ENCODE measurements at places on chromosomes 13 and 19.

DNA sequence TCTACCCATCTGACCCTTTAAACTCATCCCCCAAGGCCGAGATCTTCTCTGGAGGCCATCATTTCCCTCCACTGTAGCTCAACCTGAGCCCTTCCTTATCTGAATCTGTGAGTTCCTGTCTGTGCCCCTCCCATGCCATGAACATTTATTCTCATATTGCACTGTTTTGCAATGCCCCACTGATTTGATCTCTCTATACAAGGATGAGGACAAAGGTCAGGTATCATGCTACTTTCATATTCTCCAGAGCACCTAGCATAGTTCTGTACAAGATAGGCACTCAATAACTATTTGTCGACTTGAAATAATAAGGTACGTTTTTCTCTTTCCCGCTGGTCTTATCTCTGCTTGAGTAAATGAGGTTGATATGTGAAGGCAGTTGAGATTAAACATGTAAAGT is 135.5 kb downstream of the KLF5 start:
- DNase-seq = no peak

GRCh38 chr13:75352641-75353327 is 129.2 kb downstream of the TBC1D4 start:
- no peak for DNase-seq

- no peak for DNase-seq
Measured at GRCh38 chr19:28046932-28047331, 1166.0 kb downstream of the UQCRFS1 start.

GRCh38 chr19:13920524-13920923 is 14.5 kb downstream of the CC2D1A start:
- DNase-seq = no peak

DNA sequence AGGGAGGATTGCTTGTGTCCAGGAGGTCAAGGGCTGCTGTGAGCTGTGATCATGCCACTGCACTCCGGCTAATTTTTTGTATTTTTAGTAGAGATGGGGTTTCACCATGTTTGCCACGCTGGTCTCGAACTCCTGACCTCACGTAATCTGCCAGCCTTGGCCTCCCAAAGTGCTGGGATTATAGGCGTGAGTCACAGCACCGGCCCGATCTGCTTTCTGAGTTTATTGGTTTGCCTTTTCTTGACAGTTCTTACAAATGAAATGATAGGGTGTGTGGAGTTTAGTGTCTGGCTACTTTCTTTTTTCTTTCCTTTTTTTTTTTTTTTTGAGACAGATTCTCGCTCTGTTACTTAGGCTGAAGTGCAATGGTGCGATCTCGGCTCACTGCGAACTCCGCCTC is 848 bp downstream of the C19orf44 start:
- DNase-seq = no peak

GRCh38 chr13:106532111-106532929 is 3.1 kb downstream of the EFNB2 start:
- no peak for DNase-seq

DNA sequence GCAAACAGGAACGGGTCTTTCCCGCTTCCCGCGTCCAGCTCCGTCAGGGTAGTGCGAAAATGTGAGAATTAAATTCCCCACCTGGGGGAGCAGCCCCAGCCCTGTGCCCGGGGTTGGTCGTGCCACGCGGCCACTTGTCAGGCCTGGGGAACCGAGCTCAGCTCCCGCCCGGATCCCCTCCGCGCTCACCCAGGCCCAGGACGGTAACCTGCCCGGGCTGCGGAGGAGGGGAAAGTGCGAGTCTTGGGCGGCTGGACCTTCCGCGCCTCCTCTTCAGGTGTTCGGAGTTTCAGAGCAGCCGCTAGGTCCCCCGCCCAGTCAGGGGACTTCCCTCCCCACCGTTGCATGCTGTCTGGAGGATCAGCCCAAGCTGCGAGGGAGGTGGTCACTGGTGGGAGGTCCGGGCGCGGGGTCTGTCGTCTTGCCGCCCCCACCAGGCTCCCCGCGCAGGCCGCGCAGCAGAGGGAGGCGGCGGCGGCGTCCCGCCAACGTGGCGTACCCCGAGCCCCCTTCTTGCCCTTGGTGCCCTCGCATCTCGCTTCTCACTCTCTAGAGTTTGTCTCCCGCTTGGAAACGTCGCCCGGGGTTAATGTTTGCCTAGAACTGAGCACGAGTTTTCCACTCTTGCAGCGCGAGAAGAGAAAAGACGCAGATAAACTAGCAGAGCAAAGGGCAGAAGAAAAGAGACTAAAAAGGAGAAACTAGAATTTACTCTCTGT is 8.1 kb downstream of the URAD start:
- DNase-seq = no peak

DNA sequence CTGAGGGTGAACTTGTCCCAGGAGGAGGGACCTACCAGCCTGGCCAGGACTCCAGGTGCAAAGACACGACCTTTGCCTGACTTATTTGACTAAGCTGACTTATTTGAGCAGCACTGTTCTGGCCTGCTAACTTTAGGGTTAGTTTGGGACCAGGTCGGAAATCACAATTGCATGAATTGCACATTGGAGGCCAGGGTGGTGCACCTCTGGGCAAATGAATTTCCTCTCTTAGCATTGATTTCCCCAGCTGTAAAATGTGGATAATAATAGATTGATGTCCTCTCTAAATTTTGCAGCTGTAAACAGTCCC is 1.4 kb upstream of the BST2 start:
- no peak for DNase-seq

DNA sequence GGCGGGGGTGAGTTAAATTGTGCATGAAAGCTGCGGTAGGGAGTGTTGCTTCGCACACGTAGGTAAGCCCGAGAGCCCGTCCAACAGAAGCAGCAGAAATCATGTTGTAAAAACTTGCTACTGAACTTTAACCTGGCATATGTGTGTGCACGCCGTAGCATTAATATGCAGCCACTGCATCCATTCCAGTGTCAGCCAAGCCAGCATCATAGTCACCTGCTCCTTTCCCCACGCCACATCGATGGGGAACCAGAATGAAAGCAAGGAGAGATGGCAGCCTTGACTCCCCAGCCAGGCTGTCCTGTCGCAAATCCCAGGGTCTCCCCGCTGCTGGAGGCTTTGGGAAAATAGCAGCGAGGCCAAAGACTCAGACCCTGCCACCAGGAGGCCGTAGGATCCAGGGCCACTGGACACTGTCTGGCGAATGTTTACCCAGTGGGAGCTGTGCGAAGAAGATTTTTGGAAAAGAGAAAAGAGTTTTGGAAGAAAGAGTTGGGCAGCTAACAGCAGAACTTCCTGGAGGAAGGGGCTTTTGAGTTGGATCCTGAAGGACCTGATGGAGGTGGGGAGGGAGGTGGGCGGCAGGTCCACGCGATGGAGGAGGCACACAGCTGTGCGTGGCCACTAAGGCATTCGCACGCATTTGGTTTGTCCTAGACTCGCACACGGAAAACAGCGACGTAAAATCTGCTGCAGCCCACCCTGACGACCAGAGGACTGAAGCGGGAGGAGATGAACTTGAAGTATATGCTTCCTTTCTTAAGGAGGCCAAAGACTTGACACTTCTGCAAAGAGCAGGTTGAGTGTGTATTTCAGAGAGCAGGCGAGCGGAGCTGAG is 48.7 kb upstream of the RANBP3 start:
- no peak for DNase-seq

DNA sequence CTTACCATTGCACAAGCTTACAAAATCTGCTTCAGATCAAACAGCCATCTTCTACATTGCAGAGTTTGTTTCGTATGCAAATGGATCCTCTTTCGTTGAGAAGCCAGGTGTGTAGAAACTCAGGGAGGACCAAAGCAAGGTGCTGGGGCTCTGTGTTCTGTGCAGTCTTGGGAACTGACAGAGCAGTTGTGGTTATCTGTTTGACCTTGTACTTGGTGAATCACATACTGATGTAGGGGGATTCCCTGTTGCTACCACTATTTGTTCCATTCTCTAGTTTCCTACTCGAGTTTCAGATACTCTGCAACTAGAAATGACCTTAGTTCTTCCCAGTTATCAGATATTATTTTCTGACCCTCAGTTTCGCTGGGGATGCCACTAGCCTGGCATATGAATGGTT is 95.2 kb upstream of the CLDN10 start:
- no peak for DNase-seq

DNA sequence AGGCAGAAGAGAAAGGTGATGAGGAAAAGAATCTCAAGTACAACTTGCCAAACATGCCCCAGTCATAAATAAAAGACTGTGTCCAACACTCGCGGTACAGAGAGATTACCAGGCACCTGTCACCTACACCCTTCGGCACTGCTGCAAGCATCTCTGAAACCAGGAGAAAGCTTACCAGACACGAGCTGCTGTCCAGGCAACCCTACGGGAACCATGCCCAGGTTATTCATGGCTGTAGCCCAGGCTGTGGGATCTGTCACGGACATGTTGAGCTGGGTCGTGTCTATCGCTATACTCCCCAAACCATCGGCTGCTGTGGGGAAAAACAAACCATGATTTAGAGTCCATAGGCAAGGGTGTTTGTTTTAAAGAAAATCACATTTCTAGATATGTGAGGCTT is 375.0 kb downstream of the ENOX1 start:
- no peak for DNase-seq

DNA sequence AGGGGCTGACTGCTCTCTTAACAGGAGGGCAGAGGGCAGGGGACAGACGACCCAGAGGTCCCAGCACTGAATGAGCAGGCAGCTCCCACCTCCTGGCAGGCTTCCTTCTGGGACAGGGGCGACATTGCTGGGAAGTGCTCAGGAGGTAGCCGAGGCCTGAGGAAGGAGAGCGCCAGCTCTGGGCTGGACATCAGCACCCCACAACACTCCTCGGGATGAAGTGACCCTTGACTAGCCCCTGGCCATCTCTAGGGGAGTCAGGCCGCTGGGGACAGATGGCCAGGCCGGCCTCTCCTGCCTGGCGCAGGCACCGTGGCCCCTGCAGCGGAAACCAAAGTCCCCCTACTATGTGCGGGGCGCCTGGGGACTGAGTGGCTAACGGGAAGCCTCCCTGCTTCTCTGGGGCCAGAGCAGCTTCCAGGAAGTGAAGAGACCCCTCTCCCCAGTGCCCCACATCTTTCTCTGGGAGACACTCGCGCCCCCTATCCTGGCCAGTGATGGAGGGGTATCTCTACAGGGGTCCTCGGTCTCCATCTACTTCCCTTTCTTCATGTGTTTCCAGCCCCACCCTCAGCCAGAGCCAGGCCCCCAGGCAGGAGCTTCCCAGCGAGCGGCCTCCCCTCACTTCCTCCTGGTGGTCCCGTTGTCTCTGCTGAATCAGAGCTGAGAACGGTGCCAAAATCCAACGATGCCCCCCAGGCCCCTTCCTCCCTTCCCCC is 10.1 kb downstream of the PRR36 start:
- no peak for DNase-seq

DNA sequence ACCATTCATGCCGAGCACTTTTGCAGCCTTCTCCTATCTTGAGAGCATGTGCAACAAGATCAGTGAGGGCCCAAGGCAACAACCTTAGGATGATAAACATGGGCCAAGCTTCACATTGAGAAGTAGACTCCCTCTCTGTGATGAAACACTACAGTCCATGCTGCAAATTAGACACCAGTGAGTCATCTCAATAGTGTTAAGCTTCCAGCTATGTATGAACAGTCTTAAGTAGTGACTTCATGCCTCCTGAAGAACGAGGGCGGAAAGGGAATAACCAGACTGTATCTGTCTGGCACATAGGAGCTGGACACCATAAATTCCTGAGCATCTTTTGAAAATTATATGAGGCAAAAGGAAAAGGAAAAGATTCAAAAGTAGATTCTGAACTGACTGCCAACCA is 309.9 kb upstream of the SLITRK1 start:
- DNase-seq = no peak

DNA sequence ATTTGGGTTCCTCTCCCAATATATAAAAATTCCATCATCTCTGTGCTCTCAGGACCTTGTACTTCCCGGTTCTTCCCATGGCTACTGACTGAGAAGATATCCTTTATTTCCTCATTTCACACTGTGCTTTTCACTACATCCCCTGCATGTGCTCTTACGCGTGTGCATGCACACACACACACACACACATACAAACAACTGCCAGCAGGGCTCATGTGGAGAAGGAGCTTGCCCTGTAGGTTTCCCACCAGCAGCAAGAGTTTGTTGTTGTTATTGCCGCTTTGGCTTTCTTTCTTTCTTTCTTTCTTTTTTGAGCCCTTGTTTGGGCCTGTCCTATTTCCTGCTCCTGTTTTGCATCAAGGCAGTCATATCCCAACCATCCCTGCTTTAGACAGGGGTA is 43.6 kb downstream of the TEX26 start:
- no peak for DNase-seq

GRCh38 chr19:10655457-10656312 is 1.5 kb downstream of the ILF3 start:
- no peak for DNase-seq

DNA sequence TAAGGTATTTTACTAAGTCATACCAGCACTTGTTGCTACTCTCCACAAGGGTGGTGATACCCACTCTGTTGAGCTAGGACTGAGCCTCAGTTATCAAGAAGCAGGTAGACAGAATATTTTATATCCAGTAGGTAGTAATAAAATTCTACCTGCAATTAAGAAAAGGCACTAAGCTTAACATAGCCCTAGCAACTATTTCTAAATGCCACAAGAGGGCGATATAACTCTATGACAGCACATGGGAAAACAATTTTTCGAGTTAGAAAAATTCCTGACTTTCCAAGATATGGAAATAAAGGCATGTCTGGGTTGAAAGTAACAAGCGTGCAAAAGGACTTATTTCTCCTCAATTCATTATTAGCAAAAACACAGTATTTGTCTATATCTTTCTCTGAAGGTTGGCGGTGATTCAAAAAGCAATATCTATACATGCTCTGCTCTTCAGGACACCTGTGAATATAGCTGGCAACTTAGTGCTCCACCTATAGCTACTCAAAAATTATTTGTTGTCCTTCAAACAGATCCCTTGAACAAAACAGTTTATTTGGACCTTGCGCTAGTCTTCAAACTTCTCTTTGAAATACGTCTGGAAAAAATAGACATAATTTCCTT is 14.7 kb downstream of the CCDC169 start:
- no peak for DNase-seq

DNA sequence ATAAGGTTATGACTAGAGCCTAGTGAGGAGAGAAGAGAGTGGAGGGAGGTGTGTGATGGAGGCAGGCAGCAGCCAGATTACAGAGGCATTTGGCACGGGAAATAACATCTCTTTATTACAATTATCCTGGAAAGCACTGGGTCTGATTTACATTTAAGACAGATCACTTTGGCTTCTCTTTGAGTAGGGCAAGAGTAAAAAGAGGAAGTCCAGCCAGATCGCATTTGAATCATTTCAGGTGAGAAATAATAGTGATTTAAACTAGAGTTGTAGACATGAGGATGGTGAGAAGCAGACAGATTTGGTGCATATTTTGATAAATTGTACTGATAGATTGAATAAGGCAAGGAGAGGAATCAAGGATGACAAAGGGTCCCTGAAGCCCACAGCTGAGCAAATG is 9.6 kb upstream of the SACS start:
- DNase-seq = no peak

DNA sequence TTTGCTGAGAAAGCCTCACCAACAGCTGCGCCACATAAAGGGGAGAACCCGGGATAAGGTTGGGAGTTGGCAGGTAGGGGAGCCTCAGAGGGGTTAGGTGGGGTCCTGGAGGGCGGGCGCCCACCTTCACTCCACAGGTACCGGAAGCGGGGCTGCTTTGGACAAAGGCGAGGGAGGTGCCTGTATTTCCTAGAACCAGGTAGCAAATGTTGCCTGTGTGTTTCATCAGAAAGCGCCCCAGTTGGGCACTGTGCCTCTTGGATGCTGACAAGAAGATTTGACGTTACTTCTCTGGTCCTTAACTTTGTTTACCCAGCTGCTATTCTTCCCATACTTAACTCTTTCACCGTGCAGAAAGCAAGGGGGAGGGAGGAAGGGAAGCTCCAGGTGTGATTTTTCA is 278.9 kb downstream of the ZNF536 start:
- no peak for DNase-seq

All from NCI-H2081 treated with DMSO at 0.1 percent for 48 hours (cell line).